Activated T-cell treated with anti-CD3 and anti-CD28 coated beads for 48 hours (primary cell): ENCODE measurements at places on chromosomes 5 and 9.

- no peak for DNase-seq
These were observed 48.0 kb downstream of the SAR1B start for GRCh38 chr5:134584662-134585061.

- no peak for DNase-seq
These were observed 417.5 kb upstream of the MEF2C start for GRCh38 chr5:89300426-89300970.

- DNase-seq, result peak; percentile 42
These were observed 44.7 kb upstream of the NKD2 start for GRCh38 chr5:963673-964531.

- no peak for DNase-seq
These were observed 75.2 kb downstream of the ELAVL2 start for GRCh38 chr9:23750808-23751207.

DNA sequence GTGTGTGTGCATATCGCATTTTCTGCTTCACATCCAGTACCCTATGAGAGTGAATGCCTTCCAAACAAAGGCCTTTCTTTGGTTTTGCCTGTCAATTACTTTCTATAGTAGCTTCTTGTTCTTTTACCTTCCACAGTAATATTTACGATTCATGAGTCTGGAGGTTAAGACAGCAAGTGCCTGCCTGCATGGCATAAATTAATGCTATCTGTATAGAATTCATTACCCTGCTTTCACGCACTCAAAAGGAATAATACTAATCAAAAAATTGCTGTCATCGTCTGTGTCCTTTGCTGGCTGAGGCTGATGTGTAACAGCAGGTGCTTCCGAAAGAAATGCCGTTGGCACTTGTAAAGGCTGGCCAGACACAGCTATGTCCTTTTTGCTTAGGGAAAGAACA lies 1304.4 kb upstream of the CDH6 start:
- no peak for DNase-seq
